Karpas-422 (cell line): ENCODE measurements at places on chromosomes 5 and 9. TPM values are rescaled to one million over a fixed set of nuclear protein-coding genes. Genes with fewer than 3 reads are reported as not detected.

DNA sequence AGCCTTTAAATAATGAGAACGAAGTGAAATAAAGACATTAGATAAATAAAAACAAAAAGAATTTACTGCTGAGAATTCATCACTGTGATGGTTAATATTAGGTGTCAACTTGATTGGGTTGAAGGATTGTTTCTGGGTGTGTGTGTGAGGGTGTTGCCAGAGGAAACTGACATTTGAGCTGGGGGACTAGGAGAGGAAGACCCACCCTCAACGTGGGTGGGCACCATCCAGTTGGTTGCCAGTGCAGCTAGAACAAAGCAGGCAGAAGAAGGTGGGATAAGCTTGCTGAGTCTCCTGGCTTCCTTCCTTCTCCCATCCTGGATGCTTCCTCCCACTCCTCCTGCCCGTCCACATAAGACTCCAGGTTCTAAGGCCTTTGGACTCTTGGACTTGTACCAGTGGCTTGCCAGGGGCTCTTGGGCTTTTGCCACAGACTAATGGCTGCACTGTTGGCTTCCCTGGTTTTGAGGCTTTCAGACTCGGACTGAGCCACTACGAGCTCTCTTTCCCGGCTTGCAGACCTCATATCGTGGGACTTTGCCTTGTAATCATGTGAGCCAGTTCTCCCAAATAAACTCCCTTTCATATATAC, 43.7 kb upstream of the ABL1 start:
- DNase-seq, result no peak

- DNase-seq, result no peak
These were observed 222.7 kb upstream of the RASEF start for GRCh38 chr9:83285445-83286225.

DNA sequence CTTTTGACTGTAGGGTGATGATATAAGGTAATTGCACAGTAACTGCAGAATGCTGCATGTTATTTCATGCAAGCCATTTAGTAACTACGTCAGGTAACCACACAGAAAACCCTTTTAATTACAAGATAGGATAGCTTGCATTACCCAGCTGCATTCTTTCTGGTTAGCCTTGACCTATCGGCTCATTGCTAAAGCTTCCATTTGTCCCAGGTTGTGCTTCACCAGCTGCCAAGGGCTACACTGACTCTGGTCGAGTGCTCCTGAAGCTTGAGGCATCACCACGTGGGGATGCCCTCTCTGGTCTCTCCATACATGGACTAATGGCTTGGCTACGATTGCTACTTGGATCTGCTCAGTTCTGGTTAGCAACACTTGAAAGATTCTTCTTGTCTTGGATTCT, 81.1 kb upstream of the SLC12A2 start:
- no peak for DNase-seq

- DNase-seq, result no peak
These were observed 17.0 kb downstream of the FGFR4 start for GRCh38 chr5:177103523-177104253.

Gene ZDHHC11B
- total RNA-seq, result 0.34 and 1.5 TPM in 2 replicates

Gene CLTB
- 31.7 and 78.9 TPM in 2 replicates for total RNA-seq
